ENCODE measurements at places on chromosomes 4 and X. TPM values are rescaled to one million over a fixed set of nuclear protein-coding genes. Genes with fewer than 3 reads are reported as not detected.

DNA sequence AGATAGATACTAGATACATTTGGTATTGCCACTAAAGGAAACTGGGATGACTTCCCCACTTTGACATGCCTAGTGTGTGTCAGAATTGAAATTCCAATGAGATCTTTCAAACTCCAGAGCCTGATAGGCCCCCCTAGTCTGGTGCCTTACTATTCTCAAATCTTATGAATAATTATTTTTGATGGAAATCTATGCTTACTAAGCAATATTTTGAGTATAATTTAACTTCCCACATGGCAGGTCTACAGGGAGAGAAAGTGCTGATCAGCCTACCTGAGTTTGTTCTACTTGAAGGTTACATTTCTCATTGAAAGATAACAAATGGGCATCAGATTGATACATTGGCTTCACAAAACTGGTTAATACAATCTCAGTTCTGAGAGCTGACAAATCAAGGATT is 415.7 kb upstream of the BOD1L1 start:
- DNase-seq = no peak

DNA sequence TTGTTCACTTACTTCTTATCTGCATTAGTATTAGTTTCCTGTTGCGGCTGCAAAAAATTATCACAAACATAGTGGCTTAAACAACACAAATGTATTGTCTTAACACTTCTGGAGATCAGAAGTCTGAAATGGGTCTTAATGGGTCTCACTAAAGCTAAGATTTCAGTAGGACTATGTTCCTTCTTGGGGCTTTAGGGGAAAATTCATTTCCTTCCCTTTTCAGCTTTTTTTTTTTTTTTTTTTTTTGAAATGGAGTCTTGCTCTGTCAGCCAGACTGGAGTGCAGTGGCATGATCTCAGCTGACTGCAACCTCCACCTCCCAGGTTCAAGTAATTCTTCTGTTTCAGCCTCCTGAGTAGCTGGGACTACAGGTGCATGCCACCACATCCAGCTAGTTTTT is 78.1 kb upstream of the KLF3 start:
- DNase-seq = no peak

DNA sequence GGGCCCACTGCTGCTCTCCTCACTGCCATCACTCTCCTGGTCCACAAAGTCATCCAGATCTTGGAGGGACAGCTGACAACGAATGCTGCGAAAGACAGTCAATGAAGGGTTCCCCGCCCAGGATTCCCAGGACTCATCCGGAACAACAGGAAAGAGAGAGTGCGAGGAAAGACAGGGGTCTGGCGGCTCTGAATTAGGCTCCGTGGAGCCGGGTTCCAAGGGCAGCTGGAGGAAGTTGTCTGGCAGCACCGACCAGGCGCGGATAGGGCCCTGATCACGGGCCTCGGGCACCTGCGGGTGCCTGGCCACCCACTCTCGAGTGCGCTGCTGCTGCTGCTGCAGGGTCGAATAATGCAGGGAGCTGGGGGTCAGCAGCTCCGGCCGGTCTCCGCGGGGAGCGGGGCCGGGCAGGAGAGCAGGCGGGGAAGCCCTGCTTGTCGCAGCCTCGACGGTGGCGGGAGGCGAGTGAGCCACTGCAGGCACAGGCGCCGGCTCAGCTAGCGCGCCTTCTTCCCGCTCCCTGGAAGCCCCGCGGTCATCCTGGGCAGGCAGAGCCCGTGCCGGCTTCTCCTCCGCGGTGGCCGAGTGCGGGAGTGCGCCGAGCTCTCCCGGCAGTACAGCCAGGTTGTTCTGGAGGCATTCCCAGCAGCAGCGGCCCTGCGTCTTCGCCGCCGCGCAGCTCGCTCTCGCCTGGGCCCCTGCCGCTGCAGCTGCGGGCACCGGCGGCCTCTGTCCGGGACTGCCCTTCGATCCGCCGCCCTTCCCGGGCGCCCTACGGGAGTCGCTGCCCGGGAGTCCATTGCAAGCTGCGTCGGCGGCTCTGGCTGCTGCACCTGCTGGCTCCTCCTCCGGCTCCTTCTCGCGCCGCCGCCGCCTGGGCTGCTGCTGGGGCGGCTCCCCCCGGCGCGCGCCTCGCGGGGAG is 1.1 kb downstream of the SOWAHB start:
- peak; percentile 18 for DNase-seq

- DNase-seq = peak; percentile 59
Observed at GRCh38 chr4:119314356-119314755, 7.6 kb downstream of the FABP2 start.

DNA sequence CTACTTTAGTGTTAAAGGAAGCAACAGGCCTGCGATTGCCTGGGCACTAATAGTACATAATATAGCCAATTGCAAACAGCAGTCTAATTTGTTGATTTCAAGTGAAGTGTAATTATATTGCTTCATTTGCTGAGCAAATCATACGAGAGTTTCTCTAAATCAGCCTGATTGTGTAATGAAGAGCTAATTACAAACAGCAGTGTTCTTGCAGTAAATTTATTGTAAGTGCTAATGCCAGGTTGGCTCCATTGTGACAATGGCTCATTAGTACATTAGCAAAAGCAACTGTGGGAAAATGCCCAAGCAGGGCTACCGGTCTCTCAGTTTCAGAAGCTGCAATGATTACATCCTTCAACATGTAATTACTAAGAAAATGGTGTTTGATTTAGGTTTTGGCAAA is 591.5 kb downstream of the GALNTL6 start:
- no peak for DNase-seq

Gene TMEM271
- not detected for total RNA-seq
